WTC11 (cell line): ENCODE measurements at places on chromosomes 2 and 18.

DNA sequence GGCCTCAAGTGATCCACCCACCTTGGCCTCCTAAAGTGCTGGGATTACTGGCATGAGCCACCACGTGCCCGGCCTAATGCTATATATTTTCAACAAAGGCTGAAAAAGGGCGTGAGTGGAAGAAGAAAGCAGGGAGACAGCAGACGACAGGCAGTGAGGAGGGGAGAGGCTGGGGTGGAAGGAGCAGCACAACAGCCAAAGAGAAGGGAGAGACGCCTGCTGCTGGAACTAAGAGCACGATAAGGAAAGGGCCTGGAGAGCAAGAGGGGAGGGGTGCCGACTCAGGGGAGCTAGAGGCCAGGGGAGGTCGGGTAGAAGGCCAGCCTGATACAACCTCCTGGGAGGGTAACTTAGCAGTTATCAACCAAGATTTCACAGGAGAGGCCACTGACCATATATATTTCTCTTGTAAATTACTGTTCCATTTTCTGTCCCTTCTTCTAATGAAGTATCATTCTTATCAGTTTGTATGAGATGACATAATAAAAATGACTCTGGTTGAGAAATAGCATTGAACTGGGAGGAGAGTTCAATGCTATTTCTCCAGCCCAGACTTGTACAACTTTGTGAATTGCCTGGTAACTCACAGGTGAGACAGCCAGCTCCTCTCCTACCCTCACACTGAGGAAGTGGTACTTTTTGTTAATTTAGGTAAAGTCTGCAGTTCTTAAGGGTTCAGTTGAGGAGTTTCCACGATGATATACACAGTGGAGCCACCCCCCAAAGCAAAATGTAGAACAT, 5.8 kb upstream of the RNU4ATAC start:
- DNase-seq: no peak

DNA sequence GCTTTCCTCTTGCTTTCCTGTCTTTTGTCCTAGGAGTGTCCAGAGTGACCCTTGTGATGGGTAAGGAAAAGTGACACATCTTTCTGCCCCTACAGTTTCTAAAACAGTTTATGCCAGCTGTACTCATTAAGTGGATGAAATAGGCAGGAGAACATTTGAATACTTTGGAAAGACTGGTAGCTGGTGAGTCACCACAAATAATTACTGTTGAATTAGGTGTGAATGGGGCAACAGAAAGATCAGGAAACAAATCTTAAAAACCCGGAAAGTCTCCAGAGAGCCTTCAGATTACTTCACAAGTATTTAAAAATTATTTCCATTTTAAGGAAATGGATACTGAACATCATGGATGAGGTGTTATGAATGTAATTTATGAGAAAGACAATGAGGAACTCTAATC, 278.5 kb downstream of the CLIP4 start:
- DNase-seq: no peak

DNA sequence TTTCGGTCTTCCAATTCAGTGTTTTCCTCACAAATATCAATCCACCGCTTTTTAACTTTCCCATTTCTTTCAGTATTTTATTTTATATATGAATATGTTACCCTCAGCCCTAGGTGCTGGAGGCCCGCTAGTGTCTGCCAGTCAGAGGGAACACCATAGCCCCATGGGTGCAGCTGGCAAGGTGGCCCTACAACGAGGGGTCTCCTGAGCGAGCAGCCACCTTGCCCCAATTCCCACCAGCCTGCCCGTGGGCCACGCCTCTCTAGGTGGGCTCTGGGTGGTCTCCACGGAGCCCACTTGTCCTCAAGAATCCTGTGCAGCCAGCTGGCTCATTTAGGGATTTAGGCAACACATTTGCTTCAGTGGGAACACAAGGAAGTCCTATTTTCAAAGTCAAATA, 72.5 kb upstream of the RGPD5 start:
- no peak for DNase-seq

DNA sequence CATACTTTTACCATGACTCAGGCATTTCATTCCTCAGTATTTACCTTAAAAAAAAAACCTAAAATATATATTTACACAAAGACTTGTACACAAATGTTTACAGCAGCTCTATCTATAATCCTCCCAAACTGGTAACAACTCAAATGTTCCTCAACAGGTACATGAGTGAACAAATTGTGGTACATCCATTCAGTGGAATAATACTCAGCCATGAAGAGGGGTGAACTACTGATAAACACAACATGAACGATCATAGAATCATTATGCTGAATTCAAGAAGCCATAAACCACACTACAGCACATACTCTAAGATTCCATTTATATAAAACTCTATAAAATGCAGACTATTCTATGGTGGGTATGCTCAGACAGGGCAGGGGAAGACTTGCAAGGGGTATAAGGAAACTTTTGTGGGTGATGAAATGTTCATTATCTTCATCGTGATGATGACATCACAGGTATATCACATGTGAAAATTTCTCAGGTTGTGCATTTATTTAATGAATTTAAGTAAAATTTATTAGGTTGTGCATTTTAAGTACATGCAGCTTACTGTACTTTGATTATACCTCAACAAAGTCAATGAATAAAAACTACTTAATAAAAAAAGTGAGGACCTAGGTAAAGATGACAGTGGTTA, 24.7 kb upstream of the DUSP2 start:
- DNase-seq: no peak

- no peak for DNase-seq
These were observed 34.7 kb downstream of the RMC1 start for GRCh38 chr18:23538001-23538400.

DNA sequence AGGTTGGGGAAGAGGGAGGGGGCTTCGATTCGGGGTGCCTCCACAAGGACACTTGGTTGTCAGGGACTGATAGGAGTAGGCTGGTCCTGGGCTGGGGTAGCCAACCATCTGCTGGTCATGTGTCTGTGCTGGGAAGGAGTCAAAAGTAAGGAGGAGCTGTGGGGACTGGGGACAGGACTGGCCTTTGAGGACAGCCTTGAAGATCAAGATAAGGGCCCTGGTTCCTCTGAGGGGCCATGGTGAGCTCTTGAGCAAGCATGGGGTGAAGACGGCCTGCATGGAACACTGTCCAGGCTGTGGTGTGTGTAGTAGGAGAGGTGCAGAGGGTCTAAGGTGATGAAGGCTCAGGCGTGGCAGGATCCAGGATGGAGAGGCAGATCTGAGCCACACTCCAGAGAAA, 1.7 kb downstream of the CYP27A1 start:
- no peak for DNase-seq

DNA sequence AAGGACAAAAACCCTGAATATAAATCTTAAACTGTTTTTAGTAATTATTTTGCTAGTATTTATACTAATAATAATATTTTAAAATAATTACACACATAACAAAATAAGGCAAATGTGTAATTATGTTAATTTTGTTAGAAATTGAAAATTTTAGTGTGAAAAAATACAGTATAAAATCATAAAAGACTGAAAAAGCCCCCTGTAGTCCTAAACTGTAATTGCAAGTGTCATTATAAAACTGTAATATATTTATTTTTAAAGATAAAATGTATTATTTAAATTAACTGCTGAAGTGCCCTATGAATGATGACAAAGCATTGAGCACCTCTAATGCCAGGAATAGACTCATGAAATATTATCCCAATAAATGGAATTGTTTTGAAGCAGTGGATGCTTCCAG, 1117.7 kb downstream of the CBLN2 start:
- no peak for DNase-seq

DNA sequence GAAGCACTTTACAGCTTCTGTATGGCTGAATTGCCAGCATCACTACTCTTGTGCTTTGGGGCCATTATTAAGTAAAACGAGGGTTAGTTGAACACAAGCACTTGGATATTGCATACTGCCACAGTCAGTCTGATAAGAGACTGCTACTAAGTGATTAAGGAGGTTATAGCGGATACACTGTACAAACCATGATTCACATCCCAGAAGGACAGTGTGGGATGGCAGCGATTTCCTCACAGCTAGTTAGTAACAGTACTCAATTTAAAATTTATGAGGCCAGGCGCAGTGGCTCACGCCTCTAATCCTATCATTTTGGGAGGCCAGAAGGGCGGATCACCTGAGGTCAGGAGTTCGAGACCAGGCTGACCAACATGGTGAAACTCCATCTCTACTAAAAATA, 2.6 kb upstream of the BMPR2 start:
- no peak for DNase-seq

DNA sequence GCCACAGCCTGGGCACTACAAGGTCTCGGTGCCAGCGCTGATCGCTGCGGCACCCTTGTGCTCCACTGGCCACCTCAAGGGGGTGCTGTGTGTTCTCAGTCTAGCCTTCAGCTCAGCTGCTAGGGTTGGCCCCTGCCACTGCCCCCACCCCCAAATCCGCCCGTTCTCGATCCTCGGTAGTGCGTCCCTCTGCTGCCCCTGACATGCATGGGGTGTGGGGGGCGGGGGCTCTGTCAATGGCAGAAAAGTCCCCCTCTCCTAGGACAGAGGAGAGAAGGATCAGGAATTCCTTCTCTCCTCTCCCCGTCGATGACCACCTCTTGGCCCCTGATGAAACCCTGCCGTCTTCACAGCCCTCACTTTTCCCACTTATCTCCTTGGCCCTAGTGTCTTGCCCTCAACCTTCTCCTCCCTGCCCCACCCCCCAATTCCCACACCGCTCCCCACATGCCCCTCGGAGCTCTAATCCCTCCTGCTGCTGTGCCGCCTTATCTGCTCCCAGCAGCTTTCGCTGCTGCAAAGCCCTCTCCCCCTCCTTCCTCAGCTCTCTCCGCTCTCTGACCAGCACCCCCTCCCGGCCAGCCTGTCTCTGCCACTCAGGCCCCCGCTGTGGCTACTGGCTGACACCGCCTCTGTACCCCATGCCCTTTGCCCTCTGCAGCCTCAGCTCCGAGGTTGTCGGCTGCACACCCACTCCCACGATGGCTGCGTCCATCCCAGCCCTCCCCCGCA, 4.3 kb upstream of the ASIC4 start:
- peak; percentile 82 for DNase-seq

- DNase-seq: no peak
These were observed 830.8 kb upstream of the SLC39A10 start for GRCh38 chr2:194826241-194826640.

DNA sequence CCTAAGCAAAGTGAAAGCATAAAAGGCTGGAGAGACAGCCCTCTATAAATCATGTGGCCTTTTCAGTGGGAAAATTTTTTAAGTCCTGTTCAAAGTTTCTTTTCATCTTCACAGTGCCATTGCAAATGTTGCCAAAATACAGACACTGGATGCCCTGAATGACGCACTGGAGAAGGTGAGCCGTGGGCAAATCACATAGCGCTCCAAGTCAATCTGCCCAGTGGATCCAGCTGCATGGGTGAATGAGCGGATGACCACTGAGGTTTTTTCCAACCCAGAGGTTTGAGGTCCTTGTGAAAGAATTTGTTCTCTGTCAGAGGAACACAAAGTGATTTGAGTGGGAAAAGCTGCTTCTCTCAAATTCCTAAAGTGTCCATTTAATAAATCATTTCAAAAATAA, 11.8 kb downstream of the DAPL1 start:
- no peak for DNase-seq

- DNase-seq: no peak
These were observed 19.6 kb downstream of the TGOLN2 start for GRCh38 chr2:85308201-85308600.

DNA sequence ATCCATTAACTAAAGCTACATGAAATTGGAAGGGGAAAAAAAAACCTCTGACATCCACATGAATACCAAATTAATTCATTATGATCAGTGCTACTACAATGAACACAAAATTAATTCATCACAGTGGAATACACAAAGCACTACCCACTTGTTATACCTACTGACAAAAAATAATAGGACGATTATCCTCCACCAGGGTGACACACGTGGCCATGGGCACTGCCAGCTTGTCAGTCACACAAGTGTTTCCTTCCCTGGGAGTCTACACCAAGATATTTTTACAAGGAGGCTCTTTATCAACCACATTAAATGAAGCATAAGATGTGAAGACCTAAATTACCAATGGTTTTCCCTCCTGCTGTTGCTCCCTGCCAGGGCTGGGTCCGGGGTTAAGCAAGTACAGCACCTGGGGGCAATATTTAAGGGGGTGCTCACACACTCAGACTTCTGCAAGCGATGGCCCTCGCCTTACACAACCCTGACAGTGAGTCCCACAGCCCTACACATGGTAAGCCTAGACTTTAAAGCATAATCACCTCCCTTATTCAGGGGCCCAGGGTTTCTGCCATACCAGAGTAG, 90.1 kb downstream of the TCF4 start:
- no peak for DNase-seq

DNA sequence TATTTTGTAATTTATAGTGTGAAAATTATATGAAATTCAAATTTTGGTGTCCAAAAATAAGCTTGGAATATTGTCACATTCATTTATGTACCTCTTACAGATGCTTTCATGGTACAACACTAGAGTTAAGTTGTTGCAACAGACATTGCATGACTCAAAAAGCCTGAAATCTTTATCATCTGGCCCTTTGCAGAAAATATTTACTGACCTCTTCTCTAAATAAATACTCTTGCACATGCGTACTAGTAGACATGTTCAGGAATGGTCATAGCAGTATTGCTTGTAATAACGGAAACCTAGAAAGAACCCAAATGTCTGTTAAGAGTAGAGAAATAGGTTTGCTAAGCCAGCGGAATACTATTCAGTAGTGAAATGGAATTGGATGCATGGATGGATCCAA, 60.4 kb downstream of the GALNT1 start:
- DNase-seq: no peak

GRCh38 chr2:4354678-4355077, 651.3 kb downstream of the DCDC2C start:
- DNase-seq: peak; percentile 23

DNA sequence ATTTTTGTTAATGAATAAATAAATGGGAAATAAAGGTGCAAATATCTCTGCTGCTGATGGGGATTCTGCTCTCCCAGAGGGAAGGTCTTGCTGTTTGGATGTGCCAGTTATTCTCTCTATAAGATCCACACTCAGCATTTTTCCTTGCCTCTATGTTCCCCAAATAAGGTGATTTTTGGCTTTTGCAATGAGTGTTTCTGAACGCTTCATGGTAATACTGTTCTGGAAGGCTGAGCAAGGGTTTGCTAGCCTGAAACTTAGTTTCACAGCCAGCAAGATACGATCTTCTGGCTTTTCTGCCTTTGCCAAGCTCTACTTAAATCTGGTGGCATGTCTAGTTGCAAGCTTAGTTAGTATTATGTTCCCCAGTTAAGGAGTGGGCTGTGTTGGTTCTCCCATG, 114.6 kb downstream of the LPIN1 start:
- DNase-seq: no peak

DNA sequence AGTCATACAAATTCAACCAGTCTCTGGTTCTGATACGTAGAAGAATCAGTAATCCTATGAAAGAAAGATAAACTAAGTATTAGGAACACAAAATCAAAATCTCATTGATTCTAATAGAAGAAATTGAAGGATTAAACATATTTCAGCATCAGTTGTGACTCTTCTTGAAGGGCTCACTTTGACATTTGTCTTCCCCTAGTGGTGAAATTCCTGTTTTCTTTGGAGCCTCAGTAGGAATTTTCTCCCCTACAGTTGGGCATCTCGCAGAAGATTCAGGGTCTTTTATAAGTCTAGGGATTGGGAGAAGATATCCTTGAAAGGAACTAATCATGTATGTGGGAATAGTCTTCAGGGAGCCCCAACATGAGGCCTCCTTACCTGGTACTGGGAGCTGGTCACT, 2.8 kb upstream of the CRYGB start:
- DNase-seq: no peak

- DNase-seq: peak; percentile 45
These were observed 51.8 kb downstream of the PSD4 start for GRCh38 chr2:113225263-113226259.
